ENCODE measurements at places on chromosomes 1 and 21.

- DNase-seq: peak; percentile 61
Measured at GRCh38 chr1:89600451-89601224, 32.3 kb upstream of the LRRC8C start.

- DNase-seq: peak; percentile 23
Measured at GRCh38 chr1:227729881-227730629, 5.0 kb downstream of the JMJD4 start.

DNA sequence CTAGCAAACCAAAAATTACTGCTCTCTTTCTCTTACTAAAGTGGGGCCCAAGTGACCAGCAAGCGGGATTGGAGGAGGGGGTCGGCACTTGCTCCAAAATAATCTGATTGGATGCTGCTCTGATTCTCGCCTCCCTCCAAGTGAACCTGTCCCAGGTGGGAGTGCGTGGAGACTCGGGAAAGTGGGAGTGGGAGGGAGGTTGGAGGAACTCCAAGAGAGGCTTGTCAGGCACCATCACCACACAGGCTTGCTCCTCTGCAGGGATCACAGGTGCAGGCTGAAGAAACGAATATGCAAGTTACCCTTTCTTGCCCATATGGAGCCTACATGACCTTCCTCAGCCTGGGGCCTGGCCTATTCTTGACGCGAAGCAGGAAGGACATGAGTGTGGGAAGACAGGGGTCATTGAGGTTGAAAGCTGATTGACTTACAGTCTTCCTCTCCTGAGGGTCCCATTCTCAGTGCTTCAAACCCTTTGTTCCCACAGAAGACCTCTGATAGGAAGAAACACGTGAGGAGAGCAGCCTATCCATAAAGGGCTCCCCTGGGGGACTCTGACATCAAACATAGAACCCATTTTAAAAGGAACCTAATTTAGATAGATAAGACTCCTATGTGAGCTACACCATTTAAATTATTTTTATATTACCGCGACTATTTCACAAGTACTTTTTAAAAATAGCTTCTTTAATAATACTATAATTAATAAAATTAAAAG is 14.2 kb downstream of the RGS8 start:
- no peak for DNase-seq

DNA sequence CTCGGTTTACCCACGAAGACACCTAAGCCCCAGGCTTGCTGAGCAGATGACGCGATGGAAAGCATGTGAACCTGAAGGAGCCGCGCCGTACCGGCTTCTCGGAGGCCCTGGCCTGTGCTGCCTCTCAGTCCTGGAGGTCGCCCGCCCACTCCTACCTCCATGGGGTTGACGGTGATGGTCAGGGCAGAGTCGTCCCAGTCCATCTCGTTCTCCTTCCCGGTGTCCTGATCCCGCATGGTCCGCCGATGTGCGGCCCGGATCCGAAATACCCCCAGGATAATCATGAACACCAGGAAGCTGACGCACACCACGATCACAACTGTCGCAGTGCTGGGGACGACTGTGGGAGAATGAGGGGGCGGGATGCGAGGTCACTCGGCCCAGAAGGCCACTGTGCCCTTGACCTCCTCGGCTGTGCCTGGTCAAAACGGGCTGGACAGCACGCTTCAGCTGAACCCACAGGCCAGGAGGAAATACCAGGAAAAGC is 79.6 kb downstream of the PIK3CD start:
- no peak for DNase-seq

DNA sequence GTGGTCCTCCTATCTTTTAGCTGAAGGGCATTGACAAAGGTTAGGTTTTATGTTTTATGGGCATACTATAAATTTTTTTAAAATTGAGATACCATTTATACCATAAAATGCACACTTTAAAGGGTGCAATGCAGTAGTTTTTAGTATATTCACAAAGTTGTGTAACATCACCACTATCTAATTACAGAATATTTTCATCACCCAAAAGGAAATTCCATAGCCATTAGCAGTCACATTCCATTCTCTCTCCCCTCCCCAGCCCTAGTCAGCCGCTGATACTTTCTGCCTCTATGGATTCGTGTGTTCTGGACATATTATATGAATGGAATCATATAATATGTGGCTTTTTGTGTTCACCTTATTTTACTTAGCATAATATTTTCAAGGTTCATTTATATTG is 135.8 kb upstream of the B3GALT2 start:
- DNase-seq: no peak

GRCh38 chr1:169509354-169509753 is 23.6 kb upstream of the SLC19A2 start:
- DNase-seq: no peak

DNA sequence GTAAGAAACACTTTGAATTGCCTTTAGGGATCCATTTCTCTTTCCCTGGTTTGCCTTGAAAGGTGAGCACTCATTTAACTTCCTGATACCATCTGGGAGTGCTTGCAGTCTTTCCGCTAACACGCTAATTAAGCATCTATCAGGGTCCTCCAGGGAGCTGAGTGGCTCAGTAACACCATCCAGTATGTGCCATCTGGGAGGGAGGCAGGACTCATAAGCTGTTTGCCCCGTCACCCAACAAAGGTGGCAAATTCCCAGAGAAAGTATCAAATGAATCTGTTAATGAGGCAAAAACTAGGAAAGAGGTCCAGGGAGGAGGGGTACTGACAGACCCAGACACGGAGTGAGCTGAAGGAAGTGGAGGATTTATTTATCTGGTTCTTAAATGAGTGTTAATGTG is 430.9 kb downstream of the HLX start:
- DNase-seq: no peak

All from inflammatory macrophage treated with lipopolysaccharide for 4 hours (primary cell).